Activated CD8-positive, alpha-beta memory T cell treated with anti-CD3 and anti-CD28 coated beads for 1 hour (primary cell): ENCODE measurements at places on chromosomes 5 and 9.

GRCh38 chr5:75823811-75824210 is 106.6 kb upstream of the POC5 start:
- no peak for DNase-seq

- DNase-seq, result no peak
Measured at GRCh38 chr5:138024117-138024516, 8.8 kb downstream of the FAM13B start.

GRCh38 chr5:8848366-8848765 is 697.5 kb downstream of the SEMA5A start:
- DNase-seq, result no peak

DNA sequence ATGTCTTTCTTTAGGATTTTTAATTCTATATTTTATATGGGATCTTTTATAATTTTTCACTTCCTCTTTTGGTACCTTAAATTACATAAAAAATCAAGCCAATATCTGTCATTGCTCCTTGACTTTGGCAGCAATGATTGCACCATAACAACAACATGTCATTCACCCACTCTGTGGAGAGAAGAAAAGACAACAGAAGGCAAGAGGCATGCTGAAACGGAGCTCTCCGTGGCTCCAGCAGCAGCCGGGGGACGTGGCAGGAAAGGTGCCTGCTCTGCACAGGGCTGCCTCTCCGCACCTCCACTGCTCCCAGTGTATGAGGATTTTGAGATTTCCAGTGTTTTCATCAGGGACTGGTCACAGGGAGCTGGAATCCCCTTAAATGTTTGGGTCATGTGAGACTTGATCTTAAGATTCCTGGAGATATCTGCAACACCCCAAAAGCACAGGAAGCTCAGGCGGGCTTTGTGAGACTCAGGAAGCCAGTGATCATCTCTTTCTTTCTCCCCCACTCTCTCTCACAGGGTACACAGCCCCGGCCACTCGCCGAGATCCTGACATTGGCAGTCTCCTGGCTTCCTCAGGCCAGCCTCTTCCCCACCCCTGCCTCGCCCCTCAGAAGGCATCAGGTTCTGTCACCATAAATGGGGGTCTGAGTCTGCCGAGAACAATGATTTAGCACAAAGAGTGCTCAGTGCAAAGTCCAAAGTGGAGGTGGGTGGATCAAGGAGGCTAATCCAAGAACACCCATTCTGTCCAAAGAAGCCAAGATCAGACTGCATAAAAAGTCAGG is 74.6 kb downstream of the ACTL7B start:
- DNase-seq, result no peak

DNA sequence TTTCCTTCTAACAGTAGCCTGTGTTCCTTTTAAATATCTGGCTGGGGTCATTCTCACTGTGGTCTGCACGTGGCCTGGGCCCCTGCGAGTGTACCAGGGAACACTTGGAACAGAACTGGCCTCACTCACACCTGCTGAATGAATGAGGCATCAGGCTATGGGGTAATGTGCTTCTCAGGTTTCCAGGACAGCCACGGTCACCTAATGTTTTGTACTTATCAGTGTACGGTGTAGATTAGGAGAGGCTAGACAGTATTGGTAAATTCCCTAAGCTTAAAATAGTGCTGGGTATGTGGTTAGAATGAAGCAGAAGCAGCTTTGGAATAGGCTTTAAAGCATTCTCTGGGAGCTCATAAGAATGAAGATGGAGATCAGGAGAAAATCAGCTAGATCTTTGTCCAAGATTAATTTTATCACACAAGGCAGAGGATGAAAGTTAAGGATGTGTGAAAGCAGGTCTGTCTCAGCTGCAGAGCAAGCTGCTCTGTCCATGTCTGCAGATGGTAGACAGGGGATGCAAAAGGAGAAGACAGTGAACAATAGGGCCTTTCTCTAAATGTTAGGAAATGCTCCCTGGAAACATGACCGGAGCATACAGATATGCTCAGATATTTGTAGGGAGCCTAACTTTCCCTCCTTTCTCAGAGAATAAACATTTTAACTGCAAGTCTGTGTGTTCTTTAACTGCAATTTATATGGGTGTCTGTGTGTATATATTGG is 267.5 kb downstream of the NR3C1 start:
- DNase-seq, result no peak

GRCh38 chr5:176916337-176916736 is 17.2 kb upstream of the HK3 start:
- DNase-seq, result no peak

DNA sequence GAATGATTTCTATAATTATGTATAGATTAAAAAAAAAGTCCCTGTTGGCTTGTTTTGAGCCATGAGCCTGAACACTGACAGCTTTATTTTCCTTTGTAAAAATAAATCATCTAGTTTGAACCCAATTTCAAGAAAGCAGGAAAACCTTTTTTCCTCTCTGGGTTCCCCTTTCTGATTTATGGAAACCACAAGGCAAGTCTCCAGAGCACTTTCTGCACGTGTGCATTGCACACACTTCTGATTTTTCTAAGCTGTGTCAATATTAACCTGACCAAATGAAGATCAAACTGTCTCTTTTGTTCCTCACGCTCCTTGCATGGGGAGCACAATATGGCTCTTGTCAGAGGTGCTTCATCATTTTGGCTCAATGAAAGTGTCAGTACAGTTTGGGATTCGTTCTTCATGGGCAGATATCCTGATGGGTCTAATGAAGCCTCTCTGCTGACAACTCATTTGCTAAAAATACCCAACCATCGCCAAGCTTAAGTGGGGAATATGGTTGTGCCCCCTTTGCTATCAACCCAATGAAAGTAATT is 39.2 kb upstream of the PCA3 start:
- DNase-seq, result no peak

GRCh38 chr9:113597390-113598241 is 134.1 kb downstream of the RGS3 start:
- DNase-seq, result no peak

GRCh38 chr9:69582018-69582417 is 90.2 kb downstream of the APBA1 start:
- DNase-seq, result no peak

GRCh38 chr5:62581836-62582597 is 3.4 kb downstream of the LRRC70 start:
- no peak for DNase-seq

GRCh38 chr9:129602598-129603415 is 18.1 kb downstream of the C9orf50 start:
- DNase-seq, result no peak

GRCh38 chr5:167104351-167104750 is 1187.1 kb upstream of the WWC1 start:
- DNase-seq, result no peak

GRCh38 chr5:8825139-8825757 is 720.6 kb downstream of the SEMA5A start:
- DNase-seq, result no peak

- DNase-seq, result no peak
Measured at GRCh38 chr5:69288688-69289087, 43.9 kb downstream of the CCDC125 start.

DNA sequence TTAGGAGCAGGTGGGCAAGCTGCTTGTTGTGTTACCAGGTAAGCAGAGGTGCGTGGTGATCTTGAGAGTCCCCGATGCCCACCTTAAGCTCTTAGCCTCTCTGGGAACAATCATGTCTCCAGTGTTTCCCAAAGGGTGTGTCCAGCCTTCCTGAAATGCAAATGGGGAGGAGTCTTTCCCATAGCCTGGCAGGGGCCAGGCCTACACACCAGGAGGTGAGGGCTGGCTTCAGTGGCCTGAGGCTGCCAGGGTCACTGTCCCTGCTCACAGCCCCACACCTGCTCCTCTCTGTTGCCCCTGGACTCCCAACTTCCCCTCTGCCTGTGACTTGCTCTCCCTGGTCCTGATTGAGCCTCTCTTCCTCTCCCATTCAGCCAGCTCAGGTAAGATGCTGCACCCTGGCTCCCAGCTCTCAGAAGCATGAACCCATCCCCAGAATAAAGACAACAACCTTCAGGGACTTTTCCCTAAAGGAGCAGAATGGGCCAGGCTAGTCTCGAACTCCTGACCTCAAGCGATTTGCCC is 65.7 kb upstream of the PHYKPL start:
- no peak for DNase-seq

DNA sequence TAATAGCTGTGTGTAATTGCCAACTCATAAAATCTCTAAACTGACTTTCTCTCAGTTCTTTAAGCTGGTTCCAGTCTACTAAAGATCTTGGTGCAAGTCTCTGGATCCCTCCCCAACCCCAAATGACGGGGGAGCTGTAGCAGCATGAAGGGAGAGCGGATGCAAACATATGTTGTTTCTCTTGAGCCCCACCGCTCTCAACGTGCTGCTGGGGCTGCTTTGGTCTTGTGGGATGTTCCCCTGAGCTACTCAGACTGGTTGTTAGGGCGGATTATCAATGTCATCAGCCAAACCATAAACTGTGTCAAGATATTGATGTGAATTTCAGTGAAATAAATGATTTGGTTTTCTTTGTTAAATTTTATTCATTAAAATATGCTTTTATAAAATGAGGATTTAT is 40.9 kb upstream of the APC start:
- no peak for DNase-seq

- DNase-seq, result no peak
Measured at GRCh38 chr9:88026118-88026479, 51.8 kb upstream of the CDK20 start.

GRCh38 chr5:14439087-14439871 is 142.3 kb upstream of the OTULINL start:
- DNase-seq, result no peak

DNA sequence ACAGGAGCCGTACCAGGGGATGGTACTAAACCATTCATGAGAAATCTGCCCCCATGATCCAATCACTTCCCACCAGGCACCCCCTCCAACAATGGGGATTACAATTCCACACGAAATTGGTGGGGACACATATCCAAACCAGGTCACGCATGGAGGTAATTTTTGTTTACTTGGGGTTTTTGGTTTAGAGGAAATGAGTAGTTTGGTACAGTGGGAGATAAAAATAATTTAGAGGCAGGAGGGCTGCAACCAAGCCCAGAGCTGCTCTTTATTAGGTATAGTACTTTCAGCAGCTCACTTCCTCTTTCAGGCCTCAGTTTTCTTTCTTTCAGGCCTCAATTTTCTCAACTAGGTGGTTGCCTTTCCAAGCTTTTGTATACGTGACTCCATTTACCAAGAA is 23.2 kb downstream of the PRUNE2 start:
- DNase-seq, result no peak

DNA sequence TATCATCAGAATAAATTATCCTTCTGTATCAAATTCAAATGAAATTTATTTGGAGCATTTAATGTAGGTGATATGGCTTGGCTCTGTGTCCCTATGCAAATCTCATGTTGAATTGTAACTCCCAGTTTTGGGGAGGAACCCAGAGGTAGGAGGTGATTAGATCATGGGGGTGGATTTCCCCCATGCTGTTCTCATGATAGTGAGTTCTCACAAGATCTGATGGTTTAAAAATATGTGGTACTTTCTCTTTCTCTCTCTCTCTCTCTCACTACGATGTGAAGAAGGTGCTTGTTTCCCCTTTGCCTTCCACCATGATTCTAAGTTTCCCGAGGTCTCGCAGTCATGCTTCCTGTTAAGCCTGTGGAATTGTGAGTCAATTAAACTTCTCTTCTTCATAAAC is 678.4 kb upstream of the RGMB start:
- DNase-seq, result no peak

DNA sequence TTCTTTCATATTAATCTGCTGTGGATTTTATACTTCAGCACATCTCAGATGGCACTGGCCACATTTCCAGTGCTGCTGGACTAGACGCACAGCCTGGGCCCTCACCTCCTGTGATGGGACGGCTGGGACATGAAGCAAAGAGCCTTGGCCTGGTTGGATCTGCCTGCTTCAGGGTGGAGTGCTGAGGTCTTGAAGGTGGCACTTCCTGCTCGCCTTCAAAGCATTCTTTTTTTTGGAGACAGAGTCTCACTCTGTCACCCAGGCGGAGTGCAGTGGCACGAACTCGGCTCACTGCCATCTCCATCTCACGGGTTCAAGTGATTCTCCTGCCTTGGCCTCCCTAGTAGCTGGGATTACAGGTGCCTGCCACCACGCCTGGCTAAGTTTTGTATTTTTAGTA is 73.1 kb downstream of the RAPGEF1 start:
- DNase-seq, result no peak

- DNase-seq, result no peak
Measured at GRCh38 chr5:101976933-101977332, 319.2 kb downstream of the SLCO4C1 start.

DNA sequence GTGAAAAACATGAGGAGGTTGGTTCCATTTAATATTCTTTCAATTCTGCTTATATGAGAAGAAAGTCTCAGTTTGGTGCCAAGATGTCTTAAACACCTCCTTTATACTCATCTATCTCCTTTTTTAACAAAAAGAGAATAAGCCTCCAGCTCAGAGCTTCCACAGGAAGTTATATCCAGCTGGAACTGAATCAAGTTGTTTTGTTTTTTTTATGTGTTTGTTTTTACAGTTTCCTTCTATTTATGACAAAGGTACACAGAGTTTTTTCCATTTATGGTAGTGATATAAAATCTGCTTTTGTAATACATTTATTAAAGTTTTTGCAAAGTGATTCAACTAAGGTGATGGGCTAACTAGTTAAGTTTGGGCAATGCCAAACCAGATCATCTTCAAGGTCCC is 10.4 kb downstream of the SPARC start:
- DNase-seq, result no peak

DNA sequence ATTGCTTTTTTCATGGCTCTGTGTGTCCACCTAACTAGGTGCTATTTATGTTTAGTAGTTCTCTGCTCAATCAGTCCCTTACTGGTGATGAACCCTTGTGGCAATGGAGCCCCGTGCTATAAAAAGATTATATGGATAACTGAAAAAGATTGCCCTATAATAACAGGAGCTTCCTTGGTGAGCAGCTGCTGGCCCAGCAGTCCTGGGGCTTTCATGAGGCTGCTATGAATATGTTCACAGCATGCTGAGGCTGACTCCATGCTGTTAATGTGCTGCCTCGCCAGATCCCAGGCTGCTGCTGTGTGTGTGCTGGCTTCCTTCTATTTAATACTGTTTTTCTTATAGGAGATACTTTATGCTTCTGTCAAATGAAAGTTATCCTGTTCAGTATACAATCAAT is 357.5 kb downstream of the TAF11L14 start:
- DNase-seq, result no peak

DNA sequence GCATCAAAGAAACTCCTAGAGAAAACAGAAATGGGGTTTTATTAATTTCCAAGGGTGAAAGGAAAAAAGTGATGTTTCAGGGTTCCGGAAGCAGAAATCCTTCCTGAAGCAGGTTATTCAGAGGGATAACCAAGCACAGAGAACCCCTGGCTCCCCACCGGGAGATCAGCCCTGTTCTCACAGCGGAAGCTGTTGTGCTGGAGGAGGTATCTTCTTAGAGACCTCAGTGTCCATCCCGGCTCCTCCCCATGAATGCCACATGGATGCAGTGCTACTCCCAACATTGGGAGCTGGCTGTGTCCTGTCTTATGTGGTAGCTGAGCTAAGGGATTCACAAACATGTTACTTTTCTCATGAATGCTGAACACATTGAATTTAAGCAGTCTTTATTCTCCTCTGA is 80.9 kb upstream of the IRX2 start:
- no peak for DNase-seq

GRCh38 chr9:108655818-108656217 is 200.0 kb downstream of the ACTL7B start:
- DNase-seq, result no peak

- DNase-seq, result no peak
Measured at GRCh38 chr9:136051453-136051836, 43.6 kb downstream of the NACC2 start.

GRCh38 chr9:124766815-124767554 is 4.1 kb downstream of the NR6A1 start:
- no peak for DNase-seq

GRCh38 chr5:143495821-143496275 is 92.4 kb upstream of the NR3C1 start:
- no peak for DNase-seq

- DNase-seq, result no peak
Measured at GRCh38 chr5:113373426-113373825, 61.4 kb downstream of the TSSK1B start.

- DNase-seq, result no peak
Measured at GRCh38 chr5:7377761-7378160, 18.2 kb upstream of the ADCY2 start.
